ENCODE measurements at places on chromosomes 2 and 18.

GRCh38 chr18:45110577-45111501, 430.2 kb downstream of the SETBP1 start:
- DNase-seq = no peak

DNA sequence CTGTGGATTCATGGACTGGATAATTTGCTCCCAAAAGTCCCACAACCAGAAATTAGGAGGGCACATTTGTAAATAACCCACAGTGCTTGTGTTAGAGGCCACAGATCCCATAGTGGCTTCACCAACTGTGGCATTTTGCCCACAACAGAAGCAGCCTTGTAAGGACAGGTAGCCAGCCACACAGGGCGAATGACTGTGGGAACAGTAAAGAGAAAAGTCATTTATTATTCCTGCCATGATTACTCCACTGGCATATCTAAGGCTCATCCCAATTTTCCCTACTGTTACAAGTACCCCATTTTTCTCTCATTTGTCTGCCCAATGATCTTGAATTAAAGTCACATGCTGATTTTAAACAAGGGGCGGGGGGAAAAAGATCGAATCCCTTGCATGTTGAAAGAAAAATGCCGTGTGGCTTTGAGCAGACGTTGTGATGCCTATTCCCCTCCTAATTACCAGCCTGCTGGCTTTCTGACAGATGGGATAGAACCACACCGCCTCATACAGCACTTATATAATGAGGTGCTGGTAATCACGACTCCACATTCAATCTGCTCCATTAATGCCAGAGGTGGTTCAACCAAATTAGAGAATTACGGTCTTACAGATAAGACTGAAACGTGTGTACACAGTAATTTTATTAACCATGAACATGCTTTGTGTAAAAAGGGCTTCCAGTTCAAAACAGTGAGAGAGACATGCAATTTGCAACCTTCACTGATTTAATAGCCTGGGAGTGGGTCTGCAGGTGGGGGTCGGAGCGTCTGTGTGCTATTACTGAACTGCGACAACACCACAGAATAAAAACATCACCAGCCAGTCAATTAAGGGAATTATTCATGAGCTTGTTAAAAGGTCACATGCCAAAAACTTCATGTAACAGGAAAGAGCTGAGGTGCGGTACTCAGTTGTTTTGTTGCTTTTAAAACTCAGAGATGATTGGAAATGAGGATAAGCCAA, 196.0 kb downstream of the TMEM163 start:
- DNase-seq = no peak

- DNase-seq = no peak
These were observed 520.8 kb downstream of the PARD3B start for GRCh38 chr2:205066081-205066480.

DNA sequence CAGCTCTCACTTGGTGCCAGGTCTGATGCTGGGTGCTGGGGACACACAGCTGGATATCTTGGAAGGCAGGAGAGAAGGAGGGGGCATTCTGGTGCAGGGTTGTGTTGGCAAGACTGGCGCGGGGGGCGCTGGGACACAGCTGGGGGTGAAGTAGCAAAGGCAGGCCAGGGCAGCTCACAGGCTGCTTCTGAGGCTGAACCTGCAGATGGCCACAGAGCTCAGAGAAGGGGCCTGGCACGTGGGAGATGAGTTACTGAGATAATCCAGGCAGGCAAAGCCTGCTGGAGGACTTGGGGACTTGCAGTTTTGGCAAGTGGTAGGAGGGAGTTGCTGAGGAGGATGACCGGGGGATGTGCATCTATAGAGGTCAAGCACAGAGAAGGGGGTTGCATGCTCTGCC, 16.2 kb upstream of the DGKD start:
- no peak for DNase-seq

- no peak for DNase-seq
These were observed 98.7 kb downstream of the TWIST2 start for GRCh38 chr2:238946318-238947242.

GRCh38 chr18:41674506-41674905, 280.5 kb upstream of the PIK3C3 start:
- no peak for DNase-seq

DNA sequence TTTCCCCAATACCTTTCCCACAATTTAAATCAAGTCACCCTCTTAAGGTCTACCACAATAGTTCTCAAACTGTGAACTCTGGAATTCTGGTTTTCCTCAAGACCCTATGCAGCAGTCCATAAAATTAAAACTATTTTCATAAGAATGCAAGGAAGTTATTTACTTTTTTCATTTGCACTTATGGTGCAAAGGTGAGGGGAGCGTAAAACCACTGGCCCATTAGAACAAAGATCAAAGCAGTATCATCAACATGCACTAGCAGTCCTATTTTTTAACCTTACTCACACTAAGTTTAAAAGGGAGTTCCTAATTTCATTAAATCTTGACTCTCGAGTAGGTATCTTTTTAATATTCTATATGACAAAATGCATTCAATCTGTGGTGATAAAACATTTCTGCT, 85.3 kb downstream of the MEMO1 start:
- DNase-seq = no peak

DNA sequence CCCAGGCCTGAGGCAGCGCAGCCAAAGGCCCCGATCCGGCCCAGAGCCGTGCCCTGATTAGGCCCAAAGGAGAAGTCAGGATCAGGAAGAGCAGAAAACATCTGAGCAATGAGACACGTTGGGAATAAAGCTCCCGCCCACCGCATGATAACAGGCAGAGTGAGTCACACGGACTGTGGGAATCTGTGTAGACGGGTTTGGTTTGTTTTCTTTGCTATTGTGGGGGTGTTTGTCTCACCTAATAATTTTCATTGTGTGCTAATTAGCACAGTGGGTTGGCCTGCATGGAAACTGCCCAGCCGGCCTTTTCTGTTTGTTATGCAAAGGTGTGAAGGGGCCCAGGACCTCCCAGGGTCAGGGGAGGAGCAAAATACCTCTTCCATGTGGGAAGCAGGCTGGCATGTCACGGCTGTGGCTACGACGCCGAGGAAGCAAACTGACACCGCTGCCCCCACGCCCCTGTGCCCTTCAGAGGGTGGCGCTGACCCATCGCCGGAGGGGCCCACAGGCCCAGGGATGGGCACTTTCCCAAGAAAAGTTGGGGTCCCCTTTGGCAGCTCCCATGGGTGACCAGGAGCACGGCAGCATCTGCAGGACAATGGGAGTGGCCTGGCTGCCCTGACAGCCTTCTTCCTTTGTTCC, 68.4 kb upstream of the CTDP1 start:
- no peak for DNase-seq

- no peak for DNase-seq
These were observed 113.9 kb downstream of the SS18 start for GRCh38 chr18:25976554-25976953.

DNA sequence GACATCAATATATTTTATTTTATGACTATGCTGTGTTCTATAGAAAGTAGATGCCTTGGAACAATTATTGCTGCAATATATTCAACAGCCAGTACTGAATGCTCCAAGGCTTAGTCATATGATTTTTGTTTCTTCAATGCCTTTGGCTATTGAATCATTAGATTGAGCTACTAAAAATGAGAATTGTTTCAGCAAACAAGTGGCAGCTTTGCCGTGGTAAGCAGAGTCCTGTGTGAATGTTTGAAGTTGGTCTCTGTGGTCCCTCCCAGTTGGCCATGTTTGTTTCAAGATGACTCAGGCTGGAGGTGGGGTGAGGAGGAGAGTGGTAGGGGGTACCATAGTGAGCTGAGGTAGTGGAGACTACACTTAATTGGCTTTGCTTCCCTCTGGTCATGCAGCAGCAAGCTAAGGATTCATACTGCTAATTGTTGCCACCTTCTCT, 198.6 kb upstream of the EPAS1 start:
- DNase-seq = no peak

GRCh38 chr2:191302459-191303139, 57.4 kb downstream of the MYO1B start:
- DNase-seq = no peak

DNA sequence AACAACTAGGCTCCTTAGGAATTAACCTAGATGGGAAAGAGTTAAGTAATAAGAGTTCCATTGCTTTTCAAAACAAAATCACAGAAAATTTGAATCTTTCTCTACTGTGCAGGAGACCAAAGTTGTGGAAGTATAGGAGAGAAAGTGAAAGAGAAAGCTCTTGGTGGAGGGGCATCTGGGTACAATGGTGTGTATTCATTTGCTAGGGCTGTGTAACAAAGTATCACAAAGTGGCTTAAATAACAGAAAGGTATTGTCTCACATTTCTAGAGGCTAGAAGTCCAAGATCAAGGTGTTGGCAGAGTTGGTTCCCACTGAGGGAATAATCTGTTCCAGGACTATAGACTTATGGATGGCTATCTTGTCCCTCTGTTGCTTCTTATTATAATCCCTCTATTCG, 50.5 kb upstream of the GORASP2 start:
- no peak for DNase-seq

DNA sequence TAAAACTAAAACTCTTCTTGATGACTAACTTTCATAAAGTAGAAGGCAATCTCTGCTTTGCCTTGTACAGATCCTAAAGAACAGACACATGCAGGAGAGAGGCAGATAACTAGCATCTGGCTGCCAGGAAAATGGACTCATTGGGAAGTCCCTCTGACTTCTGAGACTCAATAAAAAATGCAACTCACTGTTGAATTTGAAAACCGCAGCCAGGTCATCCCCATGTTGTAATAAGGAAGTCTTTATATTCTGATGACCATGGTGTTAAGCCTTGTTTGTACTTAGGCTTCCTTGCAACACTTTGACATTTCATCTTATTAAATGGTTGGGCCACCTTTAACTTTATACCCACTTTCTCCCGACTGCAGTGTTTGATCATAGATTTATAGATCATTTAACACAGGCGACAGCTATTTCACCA, 375.1 kb upstream of the KCNH7 start:
- no peak for DNase-seq

DNA sequence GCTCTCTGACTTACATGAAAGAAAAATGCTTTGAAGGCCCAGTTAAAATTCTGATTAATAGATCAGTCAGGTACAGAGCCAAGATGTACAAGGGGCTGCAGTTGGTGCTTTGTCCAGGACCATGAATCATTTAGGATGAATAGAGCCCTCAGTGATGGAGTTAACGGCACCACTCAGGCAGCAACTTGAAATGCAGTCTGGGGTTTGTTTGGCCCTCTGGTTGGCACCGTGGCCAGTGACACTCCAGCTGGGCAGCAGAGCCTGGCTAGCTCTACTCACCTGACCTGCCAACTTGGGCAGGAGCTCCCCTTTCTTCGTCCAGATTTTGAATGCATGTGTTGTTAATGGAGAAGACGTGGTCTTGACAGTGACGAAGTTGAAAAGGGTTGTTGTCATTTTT, 493.0 kb upstream of the ACVR2A start:
- no peak for DNase-seq

DNA sequence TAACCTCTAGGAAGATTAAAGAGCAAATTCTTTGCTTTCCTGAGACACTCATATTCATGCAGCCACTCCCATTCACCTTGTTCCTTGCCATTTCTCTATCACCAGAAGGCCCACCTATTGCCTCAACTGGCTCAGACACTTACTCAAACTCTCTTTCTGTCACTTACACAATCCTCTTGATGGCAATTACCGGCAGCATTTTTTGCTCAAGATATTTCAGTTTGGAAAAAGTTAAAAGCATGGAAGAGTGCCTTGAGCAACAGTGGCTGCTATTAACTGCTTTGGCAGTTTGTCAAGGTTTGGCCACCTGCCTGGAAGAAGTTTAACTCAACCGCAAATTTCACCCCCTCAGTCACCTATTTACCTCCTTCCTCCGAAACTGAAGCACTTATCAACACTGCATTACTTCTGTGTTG, 1104.0 kb upstream of the PIK3C3 start:
- DNase-seq = no peak

DNA sequence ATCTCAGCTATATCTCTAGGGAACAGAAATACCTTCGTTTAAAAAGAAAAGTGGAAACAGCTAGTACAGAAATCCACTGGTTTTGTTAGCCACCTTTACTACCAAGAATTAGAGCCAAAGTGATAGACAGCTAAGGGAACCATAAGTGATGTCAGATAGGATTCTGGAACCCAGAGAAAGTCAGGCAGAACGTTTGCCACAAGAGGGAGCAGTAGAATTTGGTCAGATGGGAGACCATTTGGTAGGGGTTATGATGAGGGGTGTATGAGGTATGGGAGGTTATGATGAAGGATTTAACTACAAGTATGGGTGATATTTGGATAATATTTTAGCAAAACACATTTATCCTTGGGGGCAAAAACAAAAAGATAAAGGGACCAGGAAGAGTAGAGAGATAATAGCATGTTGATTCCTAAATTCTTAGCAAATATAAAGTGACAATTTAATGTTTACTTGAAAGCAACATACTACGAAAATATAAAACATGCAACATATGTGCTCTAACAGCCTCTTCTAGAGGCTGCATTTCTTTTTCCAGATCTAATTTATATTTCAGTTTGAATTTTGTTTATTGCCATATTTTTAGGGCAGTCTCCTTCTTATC, 3.3 kb downstream of the SLC8A1 start:
- no peak for DNase-seq

GRCh38 chr2:12199491-12200211, 453.2 kb downstream of the LPIN1 start:
- no peak for DNase-seq

DNA sequence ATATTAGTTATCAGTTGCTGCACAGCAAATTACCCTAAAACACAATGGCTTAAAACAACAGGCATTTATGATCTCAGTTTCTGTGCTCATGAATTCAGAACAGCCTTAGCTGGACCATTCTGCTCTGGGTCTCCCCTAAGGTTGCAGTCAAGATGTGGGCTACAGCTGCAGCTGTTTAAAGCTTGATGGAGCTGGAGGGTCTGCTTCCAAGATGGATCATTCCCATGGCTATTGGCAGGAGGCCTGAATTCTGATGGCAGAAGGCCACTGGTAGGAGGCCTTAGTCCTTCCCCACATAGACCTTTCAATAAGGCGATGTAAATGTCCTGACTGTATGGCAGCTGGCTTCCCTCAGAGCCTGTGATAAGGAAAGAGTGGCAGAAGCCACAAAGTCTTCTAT, 118.6 kb upstream of the SERPINE2 start:
- DNase-seq = no peak

DNA sequence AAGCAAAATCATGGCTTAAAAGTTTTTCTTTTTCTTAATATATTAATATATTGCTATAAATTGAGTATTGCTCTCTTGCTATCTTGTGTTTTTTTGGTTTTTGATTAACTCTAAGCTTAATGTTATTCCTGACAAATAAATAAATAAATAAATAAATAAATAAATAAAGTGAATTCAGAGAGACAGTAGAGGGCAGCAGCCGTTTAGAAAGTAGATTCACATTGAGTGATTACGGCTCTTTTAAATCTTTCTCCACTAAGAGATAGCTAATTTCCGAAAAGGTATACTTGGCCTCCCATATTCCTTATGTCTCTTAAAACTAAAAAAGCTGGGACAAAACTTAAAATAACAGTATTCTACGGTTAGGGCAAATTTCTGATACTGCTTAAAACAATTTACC, 34.3 kb downstream of the MSH2 start:
- DNase-seq = no peak

Data from anterior cingulate cortex (tissue), 58 donors.